ENCODE measurements at places on chromosomes 1 and 21.

- no peak for DNase-seq
Observed at GRCh38 chr1:244344001-244344400, 107.7 kb downstream of the ADSS2 start.

GRCh38 chr1:178806665-178807300 is 64.1 kb downstream of the ANGPTL1 start:
- DNase-seq = no peak

DNA sequence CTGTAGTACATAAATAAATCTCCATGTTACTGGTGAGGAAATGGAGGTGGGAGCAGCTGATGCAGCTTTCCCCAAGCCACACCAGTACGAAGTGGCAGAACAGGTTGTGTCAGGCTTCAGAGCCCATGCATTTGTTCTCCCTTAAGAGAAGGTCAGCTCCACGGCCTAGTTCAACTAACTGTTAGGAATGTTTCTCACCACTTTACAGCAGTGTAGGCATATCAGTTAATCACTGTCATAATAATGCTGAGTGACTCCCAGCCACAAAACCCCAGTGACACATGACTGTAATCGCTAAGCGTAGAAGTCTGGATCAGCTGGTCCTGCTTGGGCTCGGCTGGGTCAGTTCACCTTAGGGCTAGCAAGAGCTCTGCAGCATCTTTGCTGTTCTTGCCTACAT is 90.4 kb downstream of the VPS26C start:
- no peak for DNase-seq

DNA sequence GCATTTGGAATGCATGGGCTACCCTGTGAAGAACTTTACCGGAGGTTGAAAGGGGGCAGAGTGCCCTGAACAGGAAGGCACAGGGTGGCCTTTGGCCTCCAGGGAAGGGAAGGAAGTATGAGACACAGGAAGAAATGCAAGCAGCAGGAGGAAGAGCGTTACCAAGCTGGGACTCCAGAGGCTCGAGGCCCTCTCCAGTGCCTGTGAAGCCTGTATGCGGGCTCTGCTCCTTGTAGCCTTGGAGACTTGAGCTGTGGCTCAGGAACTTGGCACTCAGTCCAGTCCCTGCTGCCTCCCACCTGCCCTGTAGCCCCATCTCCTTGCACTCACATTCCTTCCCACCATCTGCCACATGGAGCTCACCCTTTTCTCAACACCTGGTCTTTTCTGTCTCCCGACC is 33.5 kb upstream of the RNF19B start:
- no peak for DNase-seq

DNA sequence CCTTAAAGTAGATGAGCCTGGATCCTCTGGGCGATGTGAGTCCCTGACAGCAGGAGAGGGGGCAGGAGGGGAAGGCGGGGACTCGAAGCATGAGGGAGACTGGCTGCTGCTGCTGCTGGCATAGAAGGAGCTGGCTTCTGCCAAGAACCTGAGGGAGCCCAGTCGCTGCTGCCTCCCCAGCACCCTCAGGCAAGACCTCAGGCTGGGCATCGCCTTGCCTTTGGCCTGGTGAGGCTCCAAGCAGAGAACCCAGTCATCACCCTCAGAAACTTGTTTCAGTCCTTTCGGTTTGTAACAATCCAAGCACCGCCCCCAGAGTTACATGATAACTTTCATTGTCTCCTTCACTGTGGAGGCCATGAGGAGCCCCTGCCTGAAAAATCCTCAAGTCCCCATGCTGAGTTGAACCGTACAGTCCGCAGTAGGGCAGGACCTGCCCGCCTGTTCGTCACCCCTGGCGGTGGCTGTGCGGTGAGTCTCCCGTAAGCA is 38.8 kb downstream of the POFUT2 start:
- DNase-seq = no peak

GRCh38 chr1:151273924-151274466 is 8.1 kb upstream of the ZNF687 start:
- DNase-seq = no peak

DNA sequence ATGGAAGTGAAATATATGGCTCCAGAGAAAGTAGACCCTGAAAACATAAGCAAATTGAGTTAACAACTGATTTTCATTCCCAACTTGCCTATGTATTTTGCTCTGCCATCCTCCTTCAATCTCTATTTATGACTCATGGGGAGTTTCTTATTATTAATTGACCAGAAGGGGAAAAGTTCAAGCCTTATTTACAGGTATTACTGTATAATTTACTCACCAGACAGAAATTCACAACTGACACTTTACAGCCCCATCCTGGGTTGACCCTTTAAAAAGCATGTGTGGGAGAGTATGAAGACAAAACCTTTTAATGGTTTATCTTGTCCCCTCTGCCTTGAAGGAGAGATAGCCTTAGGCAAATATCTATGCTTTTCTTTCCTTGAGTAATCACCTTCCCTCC is 39.8 kb upstream of the C1orf53 start:
- DNase-seq = no peak

DNA sequence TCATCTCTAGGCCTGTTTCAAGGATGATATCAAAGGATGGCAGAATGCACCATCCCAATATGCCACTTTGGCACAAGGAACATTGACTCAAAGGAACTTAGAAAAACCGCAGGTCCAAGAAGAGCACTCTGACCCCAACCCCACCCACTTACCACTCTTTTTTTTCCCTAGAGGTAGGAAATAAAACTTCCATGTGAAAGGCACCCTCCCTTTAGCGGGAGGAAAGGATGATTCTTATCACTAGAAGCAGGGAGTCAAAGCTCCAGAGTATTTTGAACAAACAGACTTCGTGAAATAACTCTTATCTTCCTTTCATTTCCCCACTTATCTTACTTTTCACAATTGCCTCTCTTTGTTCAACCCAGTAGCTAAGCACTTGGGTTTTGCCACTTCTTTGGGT is 22.2 kb downstream of the PSMG1 start:
- no peak for DNase-seq

DNA sequence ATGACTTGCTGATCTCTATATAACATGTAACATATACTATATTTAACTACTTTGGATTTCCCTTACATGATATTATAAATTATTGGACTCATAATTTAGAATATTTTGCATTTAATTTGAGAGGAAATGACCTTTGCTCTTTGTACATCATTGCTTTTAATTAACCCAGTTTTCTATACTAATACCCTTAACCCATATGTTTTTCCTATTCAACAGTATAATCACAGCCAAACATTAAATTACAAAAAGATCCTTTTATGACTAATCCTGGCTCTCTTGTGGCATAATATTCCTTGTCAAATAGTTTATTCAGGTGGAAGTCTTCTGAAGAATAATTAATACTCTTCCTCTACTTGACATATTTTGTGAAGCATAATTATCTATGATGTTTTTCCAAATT is 56.0 kb upstream of the GPR52 start:
- DNase-seq = no peak

DNA sequence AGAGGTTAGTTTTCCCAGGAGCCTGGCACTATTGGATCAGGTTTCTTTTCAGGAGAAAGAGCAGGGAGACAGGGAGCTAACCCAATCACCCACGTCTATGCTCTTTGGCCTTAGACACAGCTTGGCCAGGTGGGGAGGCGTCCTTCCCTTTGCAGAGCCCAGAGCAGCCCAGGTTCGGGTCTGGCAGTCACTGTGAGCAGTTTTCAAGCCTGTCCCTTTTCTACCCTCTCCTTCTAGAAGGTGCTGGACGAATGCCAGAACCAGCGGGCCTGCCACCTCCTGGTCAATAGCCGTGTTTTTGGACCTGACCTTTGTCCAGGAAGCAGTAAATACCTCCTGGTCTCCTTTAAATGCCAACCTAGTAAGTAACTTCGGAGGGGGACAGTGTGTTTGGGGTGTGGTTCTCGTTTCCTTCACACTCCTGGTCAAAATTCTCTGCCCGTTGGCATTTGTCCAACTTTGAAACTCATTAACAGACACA is 44.9 kb downstream of the EVA1C start:
- DNase-seq = no peak

DNA sequence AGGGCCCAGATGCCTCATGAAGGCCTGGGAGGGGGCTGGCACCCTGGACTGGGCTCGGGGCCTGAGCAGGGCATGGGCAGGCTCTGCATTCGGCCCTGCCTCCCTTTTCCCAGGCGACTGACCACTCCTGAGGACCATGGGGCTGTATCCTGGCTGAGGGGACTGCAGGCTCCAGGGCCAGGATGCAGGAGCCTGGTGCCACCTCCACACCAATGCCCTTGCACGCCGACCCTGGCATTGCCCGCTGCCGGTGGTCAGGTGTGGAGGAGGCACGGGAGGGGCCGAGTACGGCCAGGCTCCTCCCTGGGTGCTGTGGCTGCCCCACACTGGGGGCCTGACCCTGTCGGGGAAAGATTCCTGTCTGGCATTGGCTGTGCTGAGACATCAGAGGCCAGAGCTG is 128.9 kb downstream of the SIK1 start:
- DNase-seq = no peak

DNA sequence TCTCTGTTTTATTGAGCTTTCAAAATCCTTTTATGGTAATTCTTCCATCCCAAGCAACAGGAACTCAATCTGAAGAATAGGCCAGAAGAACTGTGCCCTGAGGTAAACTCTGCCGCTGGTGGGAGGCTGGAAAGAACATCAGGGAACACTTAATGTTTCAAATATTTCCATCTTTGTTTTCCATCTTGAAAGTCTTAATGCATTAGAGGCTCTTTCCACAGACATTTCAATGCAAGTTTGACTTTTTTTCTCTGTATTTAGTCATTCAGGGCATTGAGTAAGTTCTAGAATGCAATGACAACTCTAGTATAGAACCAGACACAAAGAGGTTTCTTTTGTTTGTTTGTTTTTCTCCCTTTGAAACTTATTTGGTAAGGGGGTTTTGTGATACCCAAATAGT is 61.5 kb downstream of the KIAA0040 start:
- no peak for DNase-seq
